CD4-positive, alpha-beta T cell (primary cell): ENCODE measurements at places on chromosomes 16 and 17.

- no peak overlapping the region for H3K27ac ChIP-seq
- H3K27me3 ChIP-seq: no peaks in the 10 kb centered on the region
- H3K36me3 ChIP-seq: peaks cover 56% of the 10 kb centered on the region
- peaks cover 5% of the 10 kb centered on the region for H3K4me1 ChIP-seq
- H3K4me3 ChIP-seq: no peak overlapping the region
These were observed 7.5 kb downstream of the CTU2 start for GRCh38 chr16:88713568-88714419.

GRCh38 chr16:66682271-66682670, 14.3 kb downstream of the CMTM4 start:
- H3K27ac ChIP-seq: no peak overlapping the region
- no peak for DNase-seq

- peaks cover 95% of the 10 kb centered on the region for H3K36me3 ChIP-seq
- H3K4me1 ChIP-seq: peaks cover 3% of the 10 kb centered on the region
- no peak overlapping the region for H3K27ac ChIP-seq
- DNase-seq: no peak
- no peak overlapping the region for H3K4me3 ChIP-seq
These were observed 20.0 kb upstream of the GLG1 start for GRCh38 chr16:74626741-74627416.

- H3K27ac ChIP-seq: no peak overlapping the region
- H3K4me1 ChIP-seq: no peaks in the 10 kb centered on the region
- H3K36me3 ChIP-seq: no peaks in the 10 kb centered on the region
- H3K4me3 ChIP-seq: no peak overlapping the region
- H3K27me3 ChIP-seq: no peaks in the 10 kb centered on the region
These were observed 146.6 kb downstream of the USP22 start for GRCh38 chr17:20896153-20896649.

GRCh38 chr16:50957056-50957455, 194.0 kb downstream of the SALL1 start:
- peaks cover 12% of the 10 kb centered on the region for H3K27me3 ChIP-seq
- no peak overlapping the region for H3K4me3 ChIP-seq
- no peaks in the 10 kb centered on the region for H3K36me3 ChIP-seq
- no peaks in the 10 kb centered on the region for H3K4me1 ChIP-seq

DNA sequence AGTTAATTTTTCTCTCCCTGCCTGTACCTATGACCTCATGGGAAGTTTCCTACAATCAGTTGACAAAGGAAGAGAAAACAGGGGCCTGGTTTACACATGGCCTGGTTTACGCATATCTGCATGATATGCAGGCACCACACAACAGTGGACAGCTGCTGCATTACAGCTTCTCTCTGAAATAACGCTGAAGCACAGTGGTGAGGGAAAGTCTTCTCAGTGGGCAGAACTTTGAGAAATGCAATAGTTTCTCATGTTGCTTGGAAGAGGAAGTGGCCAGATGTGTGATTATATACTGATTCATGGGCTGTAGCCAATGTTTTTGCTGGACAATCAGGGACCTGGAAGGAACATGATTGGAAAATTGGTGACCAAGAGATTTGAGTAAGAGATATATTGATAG, 324.1 kb upstream of the GOT2 start:
- H3K4me1 ChIP-seq: no peaks in the 10 kb centered on the region
- DNase-seq: no peak
- H3K27ac ChIP-seq: no peak overlapping the region
- no peak overlapping the region for H3K4me3 ChIP-seq
- H3K27me3 ChIP-seq: no peaks in the 10 kb centered on the region

- no peak overlapping the region for H3K4me3 ChIP-seq
- no peaks in the 10 kb centered on the region for H3K36me3 ChIP-seq
- H3K27me3 ChIP-seq: no peaks in the 10 kb centered on the region
- no peaks in the 10 kb centered on the region for H3K4me1 ChIP-seq
- no peak overlapping the region for H3K27ac ChIP-seq
These were observed 39.6 kb downstream of the PPL start for GRCh38 chr16:4897328-4897727.

GRCh38 chr17:3889325-3890012, 3.4 kb downstream of the CAMKK1 start:
- H3K27me3 ChIP-seq: no peaks in the 10 kb centered on the region
- H3K4me3 ChIP-seq: no peak overlapping the region
- H3K36me3 ChIP-seq: peaks cover 9% of the 10 kb centered on the region
- peaks cover 57% of the 10 kb centered on the region for H3K4me1 ChIP-seq
- H3K27ac ChIP-seq: no peak overlapping the region

GRCh38 chr17:68248199-68248825, 469 bp downstream of the AMZ2 start:
- peaks cover 6% of the 10 kb centered on the region for H3K36me3 ChIP-seq
- no peak for DNase-seq
- H3K4me1 ChIP-seq: peaks cover 38% of the 10 kb centered on the region
- no peaks in the 10 kb centered on the region for H3K27me3 ChIP-seq
- peak overlapping the region; percentile 97 for H3K27ac ChIP-seq
